ENCODE measurements at places on chromosomes 6 and 20.
A peak's percentile ranks its signal among the peaks of the same experiment; 100 is the strongest.

- DNase-seq, result no peak
Observed at GRCh38 chr6:85887461-85887860, 244.8 kb upstream of the SYNCRIP start.

DNA sequence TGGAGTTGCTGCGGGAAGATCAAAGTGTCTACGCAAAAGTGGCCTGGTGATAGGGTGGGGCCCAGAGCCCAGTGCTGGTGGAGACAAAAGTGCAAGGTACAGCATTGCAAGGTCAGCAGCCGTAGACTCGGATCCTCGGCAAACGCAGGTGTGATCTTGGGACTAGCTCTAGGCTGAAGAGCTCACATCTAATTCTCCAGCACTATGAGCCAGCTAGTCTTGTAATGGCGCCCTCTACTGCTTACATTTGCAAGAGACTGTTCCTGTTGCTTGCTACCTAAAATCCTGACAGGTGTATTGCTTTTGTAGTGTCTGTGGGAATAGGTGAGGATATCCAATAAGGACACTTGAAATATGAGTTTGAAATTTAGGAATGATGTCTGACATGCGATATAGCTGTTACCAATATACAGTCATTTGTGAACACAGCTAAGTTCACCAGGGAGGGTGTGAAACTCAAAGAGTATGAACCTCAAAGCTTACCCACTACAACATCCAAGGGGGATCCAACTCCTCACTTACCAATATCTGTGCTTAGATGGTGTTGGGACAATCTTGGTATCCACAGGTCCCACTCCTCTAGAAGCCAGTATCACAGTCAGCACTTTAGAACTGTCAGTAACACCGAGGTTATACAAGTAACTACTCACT lies 58.4 kb downstream of the PDE7B start:
- peak; percentile 71 for DNase-seq

DNA sequence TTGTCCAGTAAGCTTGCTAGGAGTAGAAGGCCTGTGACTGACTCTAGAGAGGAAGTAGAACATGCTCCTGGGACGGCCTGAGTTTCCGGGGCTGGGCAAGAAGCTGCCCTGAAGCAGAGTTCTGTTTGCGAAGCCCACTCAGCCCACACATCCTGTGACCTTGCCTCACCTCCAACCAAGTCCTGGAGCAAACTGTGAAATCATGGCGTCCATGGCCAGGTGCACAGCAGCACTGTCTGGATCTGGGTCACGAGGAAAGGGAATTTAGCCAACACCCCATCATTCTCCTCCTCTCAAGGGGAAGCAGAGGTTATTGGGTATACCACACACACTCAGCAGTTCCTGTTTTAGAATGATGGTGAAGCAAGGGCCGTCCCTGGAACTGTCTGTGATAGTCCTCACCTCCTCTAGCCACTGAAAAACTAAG lies 87.5 kb downstream of the CRYBG1 start:
- peak; percentile 4 for DNase-seq

DNA sequence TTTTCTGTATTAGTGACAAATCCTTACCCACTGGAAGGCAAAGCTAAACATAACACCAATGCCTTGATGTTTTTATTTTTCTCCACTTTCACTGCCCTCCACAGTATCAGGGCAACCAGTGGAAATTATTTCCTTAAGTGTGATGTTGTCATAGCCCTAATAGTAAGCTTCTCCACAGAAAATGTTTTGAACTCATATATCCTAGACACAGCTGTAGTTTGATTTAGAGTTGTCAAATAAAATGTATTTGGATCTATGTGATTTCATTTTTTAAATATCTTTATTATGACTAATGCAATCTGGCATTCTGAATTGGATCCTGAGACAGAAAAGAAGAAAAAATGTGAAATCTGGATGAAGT lies 70.9 kb upstream of the UFL1 start:
- no peak for DNase-seq

- DNase-seq, result peak; percentile 26
Observed at GRCh38 chr6:105587349-105588122, 184.7 kb upstream of the PREP start.

DNA sequence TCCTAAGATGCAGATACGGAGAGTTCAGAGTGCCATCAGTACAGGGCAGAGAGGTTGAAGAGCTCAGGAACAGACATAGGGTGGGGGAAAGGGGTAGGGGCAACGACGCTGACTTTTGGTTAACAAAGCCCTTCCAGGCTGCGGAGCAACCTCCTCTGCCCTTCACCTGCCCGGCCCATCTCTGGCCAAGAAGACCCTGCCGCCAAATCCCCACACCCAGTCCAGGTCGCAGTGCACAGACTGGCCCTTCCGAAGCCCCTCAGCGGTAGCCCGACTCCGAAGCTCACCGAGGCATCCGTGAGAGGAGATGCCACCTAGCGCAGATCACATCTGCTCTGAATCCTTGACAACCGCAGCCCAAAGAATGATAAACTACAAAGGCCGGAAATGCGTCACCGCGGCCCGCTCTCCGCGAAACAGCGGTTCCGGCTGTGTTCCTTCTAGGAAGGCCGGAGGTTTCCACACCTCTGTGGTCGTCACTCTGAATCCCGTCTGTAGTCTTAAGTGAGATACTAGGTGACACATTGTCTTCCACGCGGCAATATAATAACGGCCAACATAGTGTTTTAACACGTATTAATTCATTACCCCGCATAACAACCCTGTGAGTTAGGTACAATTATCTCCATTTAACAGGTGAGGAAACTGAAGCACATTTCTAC lies at the start of gene ZSCAN23:
TSS of gene ZSCAN23 (minus strand) at position 380 of the 662 bp plus-strand sequence. CDS start 7,225 bp downstream, outside the sequence.
- DNase-seq, result peak; percentile 81

DNA sequence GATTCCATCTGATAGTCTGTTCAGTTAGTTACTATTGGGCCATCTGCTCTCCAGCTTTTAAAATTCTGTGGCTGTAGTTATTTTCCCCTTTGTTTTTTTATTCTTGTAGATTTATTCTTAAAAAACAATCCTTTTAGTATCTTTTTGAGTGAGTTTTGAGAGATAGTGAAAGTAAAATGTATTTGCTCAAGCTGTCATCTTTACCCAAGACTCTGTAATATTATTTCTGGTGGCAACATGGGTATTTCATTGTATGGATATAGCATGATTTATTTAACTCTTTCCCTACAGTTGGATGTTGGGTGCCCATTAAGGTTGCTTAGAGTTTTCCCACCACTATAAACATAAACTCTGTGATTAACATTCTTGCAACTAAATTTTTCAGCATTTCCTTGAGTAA lies 24.6 kb downstream of the STK4 start:
- no peak for DNase-seq

GRCh38 chr20:32277361-32278198 lies at the start of gene KIF3B:
Gene KIF3B (plus strand): TSS chr20:32277651. CDS start chr20:32309778, 32,127 bp downstream.
- DNase-seq, result peak; percentile 88

- peak; percentile 53 for DNase-seq
Observed at GRCh38 chr6:139249395-139249794, 42.4 kb downstream of the TXLNB start.

- DNase-seq, result no peak
Observed at GRCh38 chr6:55839080-55839479, 36.3 kb downstream of the BMP5 start.

GRCh38 chr6:122620428-122620827 lies 10.2 kb downstream of the PKIB start:
- no peak for DNase-seq

DNA sequence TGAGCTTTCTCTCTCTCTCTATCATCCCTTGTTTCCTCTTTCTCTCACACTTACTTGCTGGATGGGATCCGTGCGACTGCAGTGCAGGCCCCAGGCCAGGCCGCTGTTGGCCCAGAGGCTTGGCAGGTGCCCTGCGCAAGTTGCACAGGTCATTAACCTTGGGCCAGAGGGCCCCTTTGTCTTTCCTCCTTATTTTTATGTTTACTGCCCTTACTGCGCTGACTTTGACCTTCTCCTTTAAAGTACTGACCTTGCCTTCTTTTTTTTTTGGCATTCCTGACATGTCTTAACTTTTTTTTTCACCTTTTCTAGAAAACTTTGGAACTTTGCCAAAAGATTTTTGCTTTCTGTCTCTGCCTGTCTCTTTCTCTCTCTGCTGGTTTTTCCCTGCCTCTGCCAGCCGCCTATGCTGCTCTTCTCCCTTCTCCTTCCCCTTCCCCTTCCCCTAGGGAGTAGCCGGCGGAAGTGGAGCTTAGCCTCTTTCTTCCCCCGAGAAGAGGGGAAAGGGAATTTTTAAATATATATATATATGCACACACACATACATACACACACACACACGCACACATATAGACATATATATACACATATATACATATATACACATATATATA lies 59.6 kb upstream of the CDH4 start:
- no peak for DNase-seq

DNA sequence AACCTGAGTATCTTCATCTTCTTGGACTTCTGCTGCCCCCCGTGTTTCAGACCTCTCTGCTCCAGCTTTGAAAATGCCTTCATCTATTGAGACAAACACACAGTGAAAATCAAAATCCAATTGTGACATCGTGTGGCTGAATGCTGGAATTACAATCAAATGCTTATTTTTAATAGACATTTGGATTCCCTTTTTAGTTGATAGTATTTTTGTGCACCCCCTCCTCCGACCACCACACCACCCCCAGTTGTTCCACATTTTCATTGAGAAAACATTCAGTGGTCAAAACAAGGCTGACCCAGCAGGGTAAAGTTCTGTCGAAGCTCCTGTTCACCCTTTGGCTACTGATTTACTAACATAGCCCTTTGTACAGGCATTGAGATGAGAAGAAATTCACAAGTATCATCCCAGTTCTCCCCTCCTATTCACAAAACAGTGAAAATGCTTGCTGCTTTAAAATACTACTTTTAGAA lies 79.0 kb downstream of the NRSN1 start:
- DNase-seq, result peak; percentile 15

- DNase-seq, result peak; percentile 50
Observed at GRCh38 chr20:5843054-5843592, 92.9 kb downstream of the SHLD1 start.

- DNase-seq, result no peak
Observed at GRCh38 chr20:57377350-57377749, 13.8 kb upstream of the RBM38 start.

DNA sequence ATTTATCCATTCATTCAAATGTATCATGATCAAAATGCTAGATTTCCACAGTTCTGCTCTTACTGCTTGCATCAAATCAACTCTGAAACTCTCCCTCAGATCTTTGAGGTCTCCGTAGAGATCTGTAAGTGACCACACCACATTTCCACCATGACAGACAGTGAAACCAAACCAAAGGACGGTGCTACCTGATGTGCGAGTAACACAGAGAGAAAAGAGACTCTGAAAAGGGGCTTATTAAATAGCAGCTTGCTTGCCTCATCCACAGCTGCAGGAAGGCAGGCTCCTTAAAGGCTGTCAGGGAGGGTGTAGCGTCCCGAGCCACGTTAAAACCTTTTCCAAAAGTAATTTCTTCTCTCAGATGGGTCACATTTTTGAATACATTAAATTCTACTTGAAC lies 335.8 kb downstream of the PACRG start:
- DNase-seq, result no peak

DNA sequence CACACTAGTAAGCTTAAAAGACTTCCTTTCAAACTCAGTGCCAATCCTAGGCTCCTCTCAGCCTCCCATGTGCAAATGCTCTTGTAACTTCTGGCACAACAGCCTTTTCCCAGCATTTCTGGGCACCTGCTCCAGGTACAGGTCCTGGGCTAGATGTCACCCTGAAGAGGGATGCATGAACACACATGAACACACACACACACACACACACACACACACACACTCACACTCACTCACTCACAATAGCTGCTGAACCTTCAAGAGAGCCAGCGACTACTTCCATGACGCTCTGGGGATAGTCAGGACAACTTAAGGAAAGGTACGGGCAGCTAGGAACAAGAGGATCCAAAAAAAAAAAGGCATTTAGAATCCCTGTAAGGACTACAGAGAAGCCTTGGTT lies 122.8 kb downstream of the INSM1 start:
- DNase-seq, result no peak

- no peak for DNase-seq
Observed at GRCh38 chr6:36650848-36651478, 27.6 kb upstream of the CDKN1A start.

GRCh38 chr6:130381459-130382380 lies 15.9 kb downstream of the TMEM200A start:
- peak; percentile 61 for DNase-seq

DNA sequence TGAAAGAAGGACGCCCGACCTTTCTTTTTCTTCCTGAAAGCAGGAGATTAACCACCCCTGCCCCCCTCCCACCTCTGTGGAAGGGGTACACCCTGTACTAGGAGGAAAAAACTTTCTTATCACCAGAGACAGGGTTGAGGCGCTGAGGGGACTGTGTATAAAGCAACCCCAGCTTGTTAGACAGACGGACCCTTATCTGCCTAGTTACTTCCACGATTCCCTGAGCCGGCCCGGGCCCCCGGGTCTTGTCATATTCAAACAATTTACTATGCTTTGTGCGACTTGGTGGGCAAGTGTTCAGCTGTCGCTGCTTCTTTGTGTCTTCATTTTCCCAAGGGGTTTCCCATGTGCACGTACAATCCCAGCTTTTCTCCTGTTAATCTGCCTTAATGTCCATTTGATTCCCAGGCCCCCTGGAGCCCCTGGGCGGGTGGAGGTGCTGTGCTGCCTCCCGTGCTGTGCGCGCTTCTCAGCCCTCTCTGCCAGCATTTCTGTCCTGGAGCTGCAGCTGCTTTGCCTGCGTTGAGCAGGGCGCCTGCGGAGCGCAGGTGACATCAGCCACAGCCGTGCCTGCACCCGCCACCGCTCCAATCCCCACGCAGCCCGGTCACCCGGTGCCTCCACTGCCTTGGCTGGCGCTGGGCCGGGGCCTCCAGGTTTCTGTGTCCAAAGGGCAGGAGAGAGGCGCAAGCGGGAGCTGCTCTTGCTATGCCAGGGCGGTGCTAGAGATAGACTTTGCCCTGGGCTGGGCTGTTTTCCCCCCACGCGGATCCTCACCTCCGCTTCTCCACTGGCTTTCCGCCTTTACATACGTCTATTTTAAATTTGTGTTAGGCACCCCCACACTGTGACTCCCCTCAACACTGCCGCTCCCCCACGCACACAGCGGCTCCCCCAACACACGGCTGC lies 96.2 kb downstream of the TTLL2 start:
- DNase-seq, result no peak

GRCh38 chr20:588476-588875 lies 21.6 kb downstream of the TCF15 start:
- no peak for DNase-seq

DNA sequence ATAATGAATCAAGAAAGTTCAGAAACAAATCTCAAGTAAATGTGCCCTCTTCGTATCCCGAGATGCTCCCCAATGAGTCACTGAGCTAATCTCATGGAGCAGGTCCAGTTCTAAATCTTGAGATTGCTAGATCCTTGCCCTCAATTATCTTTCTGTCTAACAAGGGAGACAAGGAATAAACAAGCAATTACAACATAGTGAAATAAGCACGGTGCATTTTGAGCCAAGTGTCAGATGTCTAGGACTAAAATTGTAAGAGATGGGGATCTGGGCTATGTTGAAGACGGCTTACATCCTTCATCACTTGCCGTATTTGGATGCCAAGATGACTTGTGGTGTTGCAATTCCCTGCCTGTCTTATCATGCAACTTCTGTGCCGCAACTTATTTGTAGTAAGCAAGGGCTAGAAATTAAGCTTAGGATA lies 56.5 kb upstream of the ADGRF1 start:
- DNase-seq, result no peak

DNA sequence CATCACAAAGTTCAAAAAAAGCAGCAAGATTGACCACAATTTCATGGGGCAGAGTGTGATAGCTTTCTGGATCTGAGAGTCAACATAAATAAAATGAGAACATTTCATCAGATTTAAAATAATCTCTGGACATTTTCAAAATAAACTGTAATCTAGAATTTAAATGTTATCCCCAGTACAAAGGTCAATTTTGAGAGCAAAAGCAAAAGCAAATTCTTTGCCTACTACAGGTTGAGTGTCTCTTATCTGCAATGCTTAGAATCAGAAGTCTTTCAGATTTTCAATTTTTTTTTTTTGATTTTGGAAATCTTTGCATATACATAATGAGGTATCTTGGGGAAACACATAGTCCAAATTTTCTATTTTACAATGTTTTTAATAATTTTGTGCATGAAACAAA lies 67.6 kb upstream of the LYRM2 start:
- no peak for DNase-seq
